NCI-H1417 (cell line): ENCODE measurements at places on chromosomes 4 and X.
A peak's percentile ranks its signal among the peaks of the same experiment; 100 is the strongest.

- DNase-seq: no peak
These were observed 62.0 kb upstream of the SLC10A4 start for GRCh38 chr4:48421101-48421500.

DNA sequence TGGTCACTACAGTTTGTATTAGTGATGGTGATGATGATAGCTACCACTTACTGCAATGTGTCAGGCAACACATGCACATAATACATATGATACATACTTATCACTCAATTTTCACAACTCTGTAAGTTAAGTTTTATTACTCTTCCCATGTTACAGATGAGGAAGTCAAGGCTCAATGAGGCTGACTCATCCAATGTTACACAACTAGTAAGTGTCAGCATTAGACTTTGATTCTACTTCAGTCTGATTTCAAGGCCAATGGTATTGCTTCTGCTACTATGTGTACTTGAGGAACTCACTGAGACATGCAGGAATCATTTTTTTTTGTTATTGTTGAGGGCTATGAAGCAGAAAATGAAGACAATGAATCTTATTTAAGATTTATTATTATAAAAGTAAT, 96.4 kb upstream of the TRPC5OS start:
- DNase-seq: no peak

GRCh38 chr4:153950100-153950979, 161.5 kb upstream of the SFRP2 start:
- DNase-seq: no peak

DNA sequence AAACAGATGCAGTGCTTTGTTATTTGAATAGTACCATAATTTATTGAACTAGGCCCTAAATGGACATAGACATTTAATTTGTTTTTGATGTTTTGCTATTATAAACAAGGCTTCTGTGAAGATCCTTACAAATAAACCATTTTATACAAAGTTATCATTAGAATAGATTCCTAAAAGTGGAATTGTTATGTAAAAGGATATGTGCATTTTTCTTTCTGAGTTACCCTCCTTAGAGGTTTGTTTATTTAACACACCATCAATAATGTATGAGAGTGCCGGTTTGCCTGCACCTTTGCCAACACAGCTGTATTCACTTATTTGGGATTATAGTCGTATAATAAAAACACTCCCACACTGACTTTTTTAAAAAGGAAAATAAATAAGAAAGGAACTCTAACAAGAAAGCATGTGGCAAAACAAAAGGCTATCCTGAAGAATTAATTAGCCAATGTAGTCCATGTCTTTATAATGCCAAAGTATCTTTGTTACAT, 84.8 kb downstream of the PAK3 start:
- DNase-seq: no peak

DNA sequence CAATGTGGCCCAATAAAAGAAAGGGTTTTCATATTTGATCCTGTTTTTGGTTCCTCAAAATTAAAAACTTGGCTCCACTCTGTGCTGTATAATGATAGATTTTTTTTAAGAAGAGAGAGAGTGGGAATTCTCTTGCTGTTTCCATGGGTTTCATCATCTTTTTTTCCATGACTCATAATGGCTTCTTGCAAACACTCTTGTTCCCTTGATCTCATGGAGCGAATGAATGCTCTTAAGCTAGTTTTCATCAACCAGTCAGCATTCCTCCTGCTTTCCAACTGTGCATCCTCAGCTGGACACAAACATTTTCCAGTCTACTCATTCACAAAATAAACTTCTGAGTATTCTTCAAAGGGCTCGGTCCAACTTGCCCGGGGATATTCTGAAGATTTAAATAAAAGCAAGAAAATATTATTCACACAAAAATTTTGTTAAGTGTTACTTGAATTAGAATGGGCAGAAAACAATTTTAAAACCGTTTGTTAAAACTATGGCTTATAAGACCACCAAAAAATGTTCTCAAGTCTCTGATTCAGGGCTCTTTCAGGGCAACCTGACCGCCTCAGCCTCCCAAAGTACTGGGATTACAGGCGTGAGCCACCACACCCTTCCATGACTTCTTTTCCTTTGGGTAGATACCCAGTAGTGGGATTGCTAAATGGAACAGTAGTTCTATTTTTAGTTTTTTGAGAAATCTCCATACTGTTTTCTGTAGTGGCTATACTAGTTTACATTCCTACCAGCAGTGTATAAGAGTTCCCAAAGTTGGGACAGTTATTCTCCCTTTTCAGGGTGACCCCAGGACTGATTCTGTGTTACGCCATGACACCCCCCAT, 64.7 kb downstream of the TMEM156 start:
- DNase-seq: no peak

DNA sequence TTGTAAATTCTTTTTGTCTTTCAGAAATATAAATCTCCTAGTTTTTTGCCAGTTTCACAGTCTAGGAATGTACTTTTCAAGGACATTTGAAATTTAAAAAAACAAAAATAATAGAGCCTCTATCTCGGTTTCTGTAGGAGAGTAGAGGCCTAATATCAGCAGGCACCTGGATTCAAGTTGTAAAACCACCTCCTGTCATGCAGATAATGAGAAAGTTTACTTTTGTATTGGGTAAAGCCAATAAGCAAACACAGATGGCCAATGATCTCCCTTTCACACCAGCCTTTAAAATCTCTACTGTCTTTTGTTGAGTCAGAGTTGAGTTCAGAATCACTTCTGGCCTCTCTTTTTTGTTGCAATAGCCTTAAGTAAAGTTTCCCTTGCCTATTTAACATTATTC, 1499.9 kb downstream of the PCDH18 start:
- DNase-seq: no peak

DNA sequence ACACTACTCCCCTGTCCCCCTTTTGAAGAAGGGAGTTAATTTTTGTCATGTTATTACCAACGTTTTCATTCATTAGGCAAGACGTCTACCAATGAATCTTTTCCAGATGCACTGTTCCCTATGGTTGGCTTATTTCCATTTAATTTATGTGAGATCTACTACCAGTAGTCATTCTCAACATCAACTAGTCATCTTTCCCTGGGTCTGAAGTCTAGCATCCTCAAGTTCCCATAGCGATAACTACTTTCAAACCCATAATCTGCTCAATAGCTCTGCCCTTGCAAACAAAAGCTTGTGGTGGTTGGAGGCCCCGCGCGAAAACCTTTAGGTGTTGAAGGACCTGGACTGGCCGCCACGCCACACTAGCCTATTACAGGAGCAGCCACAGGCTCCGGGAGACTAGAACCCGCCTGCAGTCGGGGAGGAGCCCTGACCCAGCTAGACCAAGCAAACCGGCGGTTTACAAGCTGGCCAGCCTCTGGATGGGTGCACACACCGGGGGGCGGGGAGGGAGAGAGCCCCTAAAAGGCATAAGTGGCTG, 746 bp downstream of the PPAT start:
- DNase-seq: peak; percentile 87

GRCh38 chrX:107480272-107480671, 30.8 kb downstream of the FRMPD3 start:
- no peak for DNase-seq

GRCh38 chrX:134484039-134484438, 24.1 kb downstream of the HPRT1 start:
- peak; percentile 54 for DNase-seq

DNA sequence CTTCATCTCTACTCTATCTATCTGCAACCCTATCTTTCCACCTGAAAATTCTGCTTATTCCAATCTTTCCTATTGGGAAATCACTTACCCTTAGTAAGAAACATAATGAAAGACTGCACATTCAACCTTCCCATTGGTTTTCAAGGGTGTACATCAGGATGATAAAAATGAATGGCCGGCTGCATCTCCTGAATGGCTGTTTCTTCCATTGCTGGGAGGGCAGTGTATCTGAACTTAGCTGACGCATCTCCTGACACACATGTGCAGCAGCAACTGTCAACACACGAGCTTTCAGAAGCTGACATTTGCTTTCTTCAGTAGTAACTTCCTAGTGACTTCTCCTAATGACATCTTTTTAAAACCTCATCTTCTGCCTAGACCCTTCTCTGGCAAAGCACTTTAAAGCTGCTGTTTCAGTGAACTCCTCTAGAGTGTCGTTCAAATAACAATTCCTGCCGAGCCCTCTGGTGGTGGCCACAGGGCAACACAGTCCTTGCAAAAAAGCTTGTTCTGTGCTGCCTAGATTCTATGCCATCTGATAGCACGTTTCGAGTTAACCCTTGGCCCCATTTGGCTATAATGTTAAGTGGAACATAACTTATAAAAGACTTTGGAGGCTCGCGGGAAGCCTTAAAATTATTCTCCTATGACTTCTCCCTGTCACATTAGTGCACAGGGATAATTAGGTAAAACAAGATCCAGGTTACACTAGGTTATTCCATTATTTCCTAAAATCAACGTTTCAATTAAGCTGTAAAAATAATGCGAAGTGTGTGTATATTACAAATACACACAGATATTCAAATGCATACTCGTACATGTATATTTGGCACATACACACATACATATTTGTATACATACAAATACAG, 2340.7 kb downstream of the PCDH7 start:
- DNase-seq: peak; percentile 65

DNA sequence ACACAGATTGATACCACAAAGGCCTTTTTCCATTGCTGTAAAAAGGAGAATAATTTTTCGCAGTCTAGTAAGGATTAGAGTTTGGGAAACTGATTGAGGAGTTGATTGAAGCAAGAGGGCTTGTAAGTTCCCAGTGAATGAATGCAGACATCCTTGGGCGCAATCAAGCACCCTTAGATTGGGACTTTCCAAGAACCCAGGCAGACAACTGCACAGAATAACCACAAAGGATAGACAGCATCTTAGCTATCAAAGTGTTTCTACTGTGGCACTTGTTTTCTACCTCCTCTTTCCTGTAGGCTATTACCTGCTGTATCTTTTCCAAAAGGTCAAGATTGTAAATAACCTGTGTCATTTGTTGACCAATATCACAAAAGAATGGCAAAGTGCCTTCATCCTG, 2.6 kb downstream of the COX18 start:
- no peak for DNase-seq

DNA sequence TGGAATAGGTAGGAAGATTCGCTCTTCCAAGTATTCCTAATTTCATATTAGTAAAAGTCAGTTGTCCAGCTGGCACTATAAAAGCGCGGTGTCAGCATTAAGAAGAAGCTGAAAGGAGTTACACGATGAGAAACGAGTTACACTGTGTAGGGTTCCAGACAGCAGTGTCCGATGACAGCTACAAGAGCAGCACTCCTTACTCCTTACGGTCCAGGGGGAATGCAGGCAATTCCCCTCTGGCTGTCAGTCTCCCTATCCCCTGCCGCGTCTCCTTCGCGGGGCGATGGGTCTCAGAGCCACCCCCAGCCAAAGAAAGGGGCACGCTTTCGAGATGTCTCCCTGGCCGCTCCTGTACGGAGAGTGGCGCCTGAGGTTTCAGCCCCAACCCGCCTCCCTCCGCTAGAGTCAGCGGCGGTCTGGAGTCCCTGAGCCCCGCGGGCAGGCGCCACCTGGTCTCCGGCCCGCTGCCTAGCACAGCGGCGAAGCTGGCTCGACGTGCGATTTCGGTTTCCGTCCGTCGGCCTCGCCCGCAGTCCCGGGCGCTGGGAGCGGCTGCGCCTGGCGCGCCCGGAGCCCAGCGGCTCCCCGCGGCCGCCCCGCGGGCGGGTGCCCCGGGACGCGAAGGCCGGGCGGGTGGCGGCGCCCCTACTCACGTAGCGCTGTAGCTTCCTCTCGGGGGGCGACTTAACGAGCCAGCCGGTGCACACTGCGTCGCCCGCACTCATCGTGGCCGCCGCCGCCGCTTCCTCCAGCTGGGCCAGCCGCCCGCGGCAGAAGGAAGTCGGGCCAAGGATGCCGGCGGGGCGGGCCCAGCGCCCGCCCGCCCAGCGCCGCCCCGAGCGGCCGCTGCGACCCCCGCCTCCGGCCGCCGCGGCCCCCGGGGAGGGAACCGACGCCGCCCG, at the start of gene GAB3:
GAB3 (minus strand) TSS at position 777 of the 902 bp plus-strand sequence; CDS start at position 725, 52 bp downstream.
- DNase-seq: peak; percentile 70

DNA sequence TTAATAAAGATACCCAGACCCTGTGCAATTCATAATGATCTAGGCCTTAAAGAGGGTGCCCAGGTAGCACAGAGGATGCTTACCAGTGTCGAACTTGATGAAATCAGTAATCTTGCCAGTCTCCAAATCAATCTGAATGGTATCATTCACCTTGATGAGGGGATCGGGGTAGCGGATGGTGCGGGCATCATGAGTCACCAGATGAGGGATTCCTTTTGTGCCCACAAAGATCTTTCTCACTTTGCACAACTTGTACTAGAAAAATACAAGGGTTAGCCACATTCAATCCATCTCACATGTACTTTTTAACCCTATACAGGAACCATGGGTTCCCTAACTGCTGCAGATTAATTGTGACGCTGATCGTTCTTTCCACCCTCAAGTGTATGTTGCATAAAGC, 3.3 kb downstream of the RPS4X start:
- no peak for DNase-seq

DNA sequence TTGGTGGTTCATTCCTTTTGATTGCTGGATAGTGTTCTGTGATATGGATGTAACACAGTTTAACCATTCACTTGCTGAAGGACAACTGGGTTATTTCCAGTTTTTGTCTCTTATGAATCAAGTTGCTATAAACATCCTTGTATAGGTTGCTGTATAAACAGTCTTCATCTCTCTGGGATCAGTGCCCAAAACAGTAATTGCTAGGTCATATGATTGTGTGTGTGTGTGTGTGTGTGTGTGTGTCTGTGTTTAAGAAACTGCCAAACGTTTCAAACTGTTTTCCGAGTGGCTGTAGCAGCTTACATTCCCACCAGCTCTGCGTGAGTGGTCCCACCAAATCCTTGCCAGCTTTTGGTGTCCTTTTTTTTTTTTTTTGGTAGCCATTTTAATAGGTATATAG, 60.4 kb downstream of the F11 start:
- no peak for DNase-seq

DNA sequence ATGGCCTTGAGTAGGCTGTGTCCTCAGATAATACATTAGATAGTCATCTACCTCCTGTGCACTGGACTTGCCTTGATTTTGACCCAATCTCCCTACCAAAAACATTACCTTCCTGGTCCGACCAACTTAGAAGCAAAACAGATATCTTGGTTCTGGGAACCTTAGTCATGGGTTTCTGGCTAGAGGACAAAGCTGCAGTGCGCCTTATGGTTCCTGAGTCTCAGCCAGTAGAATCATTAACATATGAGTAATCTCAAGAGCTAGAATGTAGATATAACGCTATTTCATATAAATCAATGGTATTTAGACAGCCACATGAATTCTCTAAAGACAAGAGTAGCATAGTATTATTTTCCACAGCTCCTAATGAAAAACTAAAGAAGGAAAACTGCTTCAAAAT, 83.1 kb downstream of the GRIA3 start:
- no peak for DNase-seq

DNA sequence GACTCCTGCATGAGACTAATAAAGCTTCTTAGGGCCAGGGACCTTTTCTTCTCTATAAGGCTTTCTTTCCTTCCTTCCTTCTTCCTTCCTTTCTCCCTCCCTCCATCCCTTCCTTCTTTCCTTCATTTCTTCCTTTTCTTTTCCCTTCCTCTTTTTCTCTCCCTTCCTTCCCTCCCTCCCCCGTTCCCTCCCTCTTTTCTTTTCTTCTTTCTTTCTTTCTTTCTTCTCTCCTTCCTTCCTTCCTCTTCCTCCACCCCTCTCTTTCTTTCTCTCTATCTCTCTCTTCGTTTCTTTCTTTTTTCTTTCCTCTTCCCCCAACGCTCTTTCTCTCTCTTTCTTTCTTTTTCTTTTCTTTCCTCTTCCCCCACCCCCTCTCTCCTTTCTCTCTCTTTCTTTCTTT, 2.5 kb upstream of the MAGEB17 start:
- no peak for DNase-seq

- DNase-seq: peak; percentile 56
These were observed 5.1 kb downstream of the USP27X start for GRCh38 chrX:49884290-49884862.
